HFFc6 (cell line): ENCODE measurements at places on chromosomes 5 and 9. TPM values are rescaled to one million over a fixed set of nuclear protein-coding genes. Genes with fewer than 3 reads are reported as not detected.
A peak's percentile ranks its signal among the peaks of the same experiment; 100 is the strongest.

- no peaks in the 10 kb centered on the region; the same call in 1 of the 2 replicates for H3K27me3 ChIP-seq
- H3K27ac ChIP-seq, result peak overlapping the region; percentile 68
- H3K4me1 ChIP-seq, result peaks cover 54% of the 10 kb centered on the region
- H3K4me3 ChIP-seq, result no peak overlapping the region
- DNase-seq, result peak; percentile 90
- peaks cover 55% of the 10 kb centered on the region for H3K36me3 ChIP-seq
These were observed 35.6 kb downstream of the GPR21 start for GRCh38 chr9:123069010-123069481.

- no peaks in the 10 kb centered on the region for H3K36me3 ChIP-seq
- H3K27ac ChIP-seq, result no peak overlapping the region
- H3K27me3 ChIP-seq, result no peaks in the 10 kb centered on the region
- DNase-seq, result no peak
These were observed 78.5 kb downstream of the CD180 start for GRCh38 chr5:67118050-67118620.

- DNase-seq, result no peak
- no peaks in the 10 kb centered on the region for H3K27me3 ChIP-seq
- no peaks in the 10 kb centered on the region; the same call in 1 of the 2 replicates for H3K36me3 ChIP-seq
- H3K4me3 ChIP-seq, result no peak overlapping the region
- no peak overlapping the region for H3K27ac ChIP-seq
These were observed 20.7 kb upstream of the RLN1 start for GRCh38 chr9:5360341-5360740.

DNA sequence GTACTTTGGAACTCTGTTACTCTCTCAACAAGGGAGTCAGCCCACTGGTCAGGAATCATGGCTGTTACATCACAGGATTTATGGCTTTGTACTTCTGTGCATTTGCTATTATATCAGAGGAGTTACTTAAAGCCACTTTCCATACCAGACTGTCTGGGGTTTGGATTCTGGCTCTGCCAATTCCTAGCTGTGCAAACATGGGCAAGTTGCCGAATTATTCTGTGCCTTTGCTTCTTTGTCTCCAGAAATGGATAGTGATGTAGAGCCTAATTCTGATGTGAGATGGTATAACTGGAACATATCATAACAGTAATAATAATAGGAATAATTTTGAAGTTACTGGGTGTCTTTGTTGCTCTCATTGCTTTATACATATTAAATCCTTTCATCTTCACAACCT is 1047.3 kb upstream of the SEMA6A start:
- H3K36me3 ChIP-seq, result no peaks in the 10 kb centered on the region; the same call in 1 of the 2 replicates
- H3K4me3 ChIP-seq, result no peak overlapping the region
- no peak for DNase-seq
- no peaks in the 10 kb centered on the region for H3K27me3 ChIP-seq
- no peaks in the 10 kb centered on the region for H3K4me1 ChIP-seq

GRCh38 chr9:129694243-129694646 is 28.8 kb downstream of the PRRX2 start:
- H3K27me3 ChIP-seq, result peaks cover 4% of the 10 kb centered on the region; the same call in 1 of the 2 replicates
- H3K36me3 ChIP-seq, result peaks cover 21% of the 10 kb centered on the region
- DNase-seq, result no peak
- peak overlapping the region; percentile 84 for H3K27ac ChIP-seq
- peak overlapping the region; percentile 42; the same call in 1 of the 2 replicates for H3K4me3 ChIP-seq

DNA sequence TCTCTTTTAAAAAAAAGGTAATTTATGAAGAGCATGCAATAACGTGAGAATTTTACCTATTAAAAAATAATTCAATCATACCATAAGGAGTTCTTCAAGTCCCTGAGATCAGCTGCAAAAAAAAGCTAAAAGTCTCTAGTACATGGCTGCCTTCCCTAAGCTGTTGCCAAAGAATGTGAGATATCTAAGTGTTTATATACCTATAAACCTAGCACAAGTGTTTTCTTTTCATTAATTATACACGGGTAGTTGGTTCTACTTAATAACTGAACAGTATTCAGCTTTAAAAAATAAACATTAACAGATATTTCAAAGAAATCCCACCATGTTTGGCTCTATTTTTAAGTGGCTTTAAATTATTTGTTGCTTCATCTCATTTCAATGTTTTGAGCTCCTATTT is 25.9 kb downstream of the FNBP1 start:
- no peak for DNase-seq
- no peaks in the 10 kb centered on the region; the same call in 1 of the 2 replicates for H3K27me3 ChIP-seq
- peak overlapping the region; percentile 56 for H3K4me3 ChIP-seq
- peak overlapping the region; percentile 73 for H3K27ac ChIP-seq
- H3K36me3 ChIP-seq, result peaks cover 6% of the 10 kb centered on the region
- H3K4me1 ChIP-seq, result peaks cover 29% of the 10 kb centered on the region

BARX1 gene
- total RNA-seq, result not detected in 3 replicates

NME5 gene
- total RNA-seq, result 0.18 to 0.53 TPM (median 0.21 TPM) in 3 replicates

GRXCR2 gene
- not detected in 3 replicates for total RNA-seq
